Right kidney (tissue), 9 donors: ENCODE measurements at places on chromosomes 13 and 19.

- no peak for DNase-seq
These were observed 1.6 kb upstream of the CFAP97D2 start for GRCh38 chr13:114177245-114178010.

DNA sequence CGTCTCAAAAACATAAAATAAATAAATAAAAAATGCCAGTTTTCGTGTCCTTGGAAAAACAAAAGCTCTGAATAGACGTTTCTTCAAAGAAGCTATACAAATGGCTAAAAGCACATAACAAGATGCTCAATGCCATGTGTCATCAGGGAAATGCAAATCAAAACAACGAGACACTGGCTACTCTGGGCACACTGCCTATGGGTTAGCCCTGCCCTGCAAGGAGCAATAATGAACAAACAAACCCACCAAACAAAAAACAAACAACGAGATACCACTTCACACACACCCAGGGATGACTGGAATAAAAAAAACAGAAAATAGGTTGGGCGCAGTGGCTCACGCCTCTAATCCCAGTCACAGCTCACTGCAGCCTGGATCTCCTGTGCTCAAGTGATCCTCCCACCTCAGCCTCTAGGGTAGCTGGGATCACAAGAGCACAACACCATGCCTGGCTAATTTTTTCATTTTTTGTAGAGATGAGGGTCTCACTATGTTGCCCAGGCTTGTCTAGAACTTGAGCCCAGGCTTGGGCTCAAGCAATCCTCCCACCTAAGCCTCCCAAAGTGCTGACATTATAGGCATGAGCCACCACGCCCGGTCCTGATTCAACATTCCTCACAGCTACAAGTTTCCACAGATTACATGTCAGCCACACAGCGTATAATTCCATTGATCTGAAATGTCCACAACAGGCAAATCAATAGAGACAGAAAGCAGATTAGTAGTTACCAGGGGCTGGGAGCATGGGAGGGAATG, 15.5 kb upstream of the ISYNA1 start:
- no peak for DNase-seq

GRCh38 chr19:44180968-44181367, 16.1 kb downstream of the ZNF226 start:
- DNase-seq = no peak

DNA sequence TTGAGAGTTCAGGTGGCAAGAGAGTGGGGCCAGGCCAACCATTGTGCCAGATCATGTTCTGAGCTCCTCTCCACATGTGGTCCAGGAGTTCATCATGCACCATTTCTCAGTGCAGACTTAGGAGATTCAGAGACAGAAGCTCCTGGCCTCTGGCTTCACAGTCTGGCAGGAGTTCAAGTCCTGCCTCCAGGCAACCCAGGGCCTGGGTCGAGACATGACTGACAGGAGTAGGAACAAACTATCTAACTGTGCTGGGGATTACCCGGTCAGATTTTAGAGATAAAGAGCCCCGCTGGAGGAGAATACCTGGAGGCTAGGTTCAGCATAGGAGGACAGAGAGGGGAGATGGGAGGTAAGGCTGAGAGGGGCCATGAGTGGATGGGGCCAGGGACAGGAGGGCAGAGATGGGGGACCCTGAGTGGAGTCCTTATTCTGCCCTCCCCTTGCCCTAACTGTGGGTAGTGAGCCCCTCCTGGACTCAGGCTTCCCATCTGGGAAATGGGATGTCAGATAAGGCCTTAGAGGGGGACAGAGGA, 906 bp upstream of the CYP4F11 start:
- DNase-seq = no peak

- DNase-seq = no peak
These were observed 187.6 kb upstream of the RNF113B start for GRCh38 chr13:98364647-98365046.

DNA sequence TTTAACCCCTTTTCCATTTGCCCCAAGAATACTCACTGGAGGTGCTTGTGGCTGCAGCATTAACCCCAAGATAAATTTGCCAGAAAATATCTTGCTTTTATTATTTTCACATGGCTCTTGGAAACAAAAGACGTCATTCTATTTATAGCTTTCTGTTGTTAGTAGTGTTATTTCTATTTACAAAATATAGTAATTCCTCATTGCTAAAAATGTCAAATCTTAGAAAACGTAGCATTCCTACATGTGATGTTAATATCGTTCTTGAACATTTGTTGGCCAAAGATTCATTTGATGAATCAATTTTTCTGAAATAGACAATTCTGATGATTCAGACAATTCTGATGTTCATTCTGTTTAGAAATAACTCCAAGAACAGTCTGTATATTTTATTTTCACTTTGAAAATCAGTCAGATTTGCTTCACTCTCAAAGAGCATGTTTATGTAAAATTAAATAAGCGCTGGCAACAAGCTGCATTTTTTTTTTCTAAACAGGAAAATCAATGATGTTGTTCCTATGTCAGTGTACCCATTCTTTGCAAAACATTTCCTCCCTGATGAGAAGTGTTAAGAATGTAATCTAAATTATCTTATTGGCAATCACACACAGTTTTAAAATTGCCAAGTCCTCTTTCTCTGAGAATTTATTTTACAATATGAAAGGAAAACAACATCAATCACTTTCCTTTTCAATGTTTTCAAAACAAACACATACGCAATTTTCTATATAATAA, 334.0 kb downstream of the KCTD12 start:
- DNase-seq = no peak

DNA sequence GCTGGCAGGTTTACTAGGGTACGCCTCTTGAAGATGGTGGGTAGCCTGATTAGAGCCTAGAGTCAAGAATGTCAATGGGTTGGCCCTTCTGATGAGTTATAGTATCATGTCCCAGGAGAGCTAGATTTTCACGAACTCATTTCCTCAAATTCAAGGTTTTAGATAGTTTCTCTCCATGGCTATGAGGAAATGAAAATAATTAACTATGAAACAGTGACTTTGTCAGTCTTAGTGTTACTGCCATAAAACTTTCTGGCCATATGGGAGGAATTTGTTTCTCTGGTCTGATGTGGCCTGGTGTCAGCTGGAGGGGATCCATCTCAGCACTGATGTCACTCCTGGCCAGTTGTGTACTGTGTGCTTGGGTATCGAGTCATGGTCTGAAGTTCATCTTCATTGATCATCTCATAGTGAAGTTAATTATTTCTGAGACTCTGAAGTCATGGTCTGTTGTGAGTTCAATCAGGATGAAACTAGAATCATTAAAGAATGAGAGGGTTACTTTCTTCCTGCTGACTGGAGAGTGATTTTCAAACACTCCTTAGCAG, 49.4 kb upstream of the TNFSF11 start:
- DNase-seq = no peak

DNA sequence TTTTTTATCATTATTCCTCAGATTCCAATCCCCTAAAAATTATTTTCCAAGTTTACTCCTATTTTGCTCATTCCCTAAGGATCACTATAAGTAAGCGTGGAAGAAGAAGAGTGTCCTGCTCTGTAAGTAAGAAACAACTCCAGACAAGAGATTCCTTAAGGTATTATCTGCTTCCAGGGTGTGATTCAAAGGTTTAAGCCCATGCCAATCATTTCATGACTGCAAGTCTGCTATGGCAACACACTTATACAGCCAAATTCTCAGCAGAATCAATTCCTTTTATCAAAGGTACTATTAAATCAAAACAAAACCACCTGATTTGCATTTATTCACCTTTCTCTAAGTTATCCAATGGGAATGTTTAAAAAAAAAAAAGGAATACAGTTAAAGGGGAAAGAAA, 43.7 kb downstream of the FOXO1 start:
- DNase-seq = no peak

DNA sequence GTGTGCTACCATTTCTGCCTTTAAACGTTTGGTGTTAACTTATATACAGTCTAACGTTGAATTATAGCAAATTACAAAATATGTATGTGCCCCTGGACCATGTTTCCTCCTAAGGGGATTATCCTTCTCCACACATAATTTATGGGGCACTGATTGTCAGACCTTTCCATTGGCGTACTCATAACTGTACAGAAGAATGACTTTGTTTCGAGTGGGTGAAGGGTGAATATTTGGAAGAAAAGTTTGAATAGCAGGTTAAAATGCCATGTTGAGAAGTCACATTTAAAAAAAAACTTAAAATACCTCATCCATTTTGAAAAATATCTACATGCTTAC, 58.8 kb downstream of the SLC10A2 start:
- no peak for DNase-seq

- no peak for DNase-seq
These were observed 52.2 kb downstream of the ATP11A start for GRCh38 chr13:112741835-112742570.

DNA sequence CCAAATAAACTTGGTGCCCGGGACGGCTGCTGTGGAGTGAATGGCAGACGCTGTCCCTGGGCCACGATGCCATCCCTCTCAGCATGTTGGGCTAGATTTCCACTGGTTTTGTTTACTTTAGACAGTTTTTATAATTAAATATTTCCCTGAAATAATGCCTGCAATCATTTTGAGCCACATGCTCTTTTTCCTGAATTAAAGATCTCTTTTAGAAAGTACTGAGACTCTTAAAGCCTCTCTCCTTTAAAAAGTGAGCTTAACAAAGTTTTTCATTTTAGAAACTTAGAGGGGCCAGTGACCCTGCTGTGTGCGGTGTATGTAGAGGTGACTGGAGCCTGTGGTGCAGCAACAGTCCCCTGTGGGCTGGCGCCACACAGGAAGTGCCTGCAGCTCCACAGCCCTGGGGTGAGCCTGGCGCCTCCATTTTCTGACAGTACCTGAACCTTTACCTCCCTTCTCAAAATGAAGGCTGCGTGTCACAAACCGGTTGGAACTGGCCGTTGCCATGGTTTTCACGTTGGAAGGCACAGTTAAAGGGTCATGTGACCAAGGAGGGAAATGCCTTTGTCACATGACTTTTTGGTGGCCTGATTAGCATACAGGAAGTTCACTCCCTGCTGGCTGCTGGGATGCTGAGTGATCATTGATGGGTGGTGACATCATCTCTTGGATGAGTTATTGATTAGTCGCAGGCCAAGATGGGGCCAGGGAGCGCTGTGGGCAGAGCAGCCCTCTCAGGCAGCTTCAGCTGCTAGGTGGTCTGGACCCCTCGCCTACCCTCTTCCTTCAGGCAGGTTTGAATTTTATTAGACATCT, 26.3 kb downstream of the TSSK6 start:
- DNase-seq = peak; percentile 72

GRCh38 chr13:40615619-40616018, 50.8 kb downstream of the FOXO1 start:
- no peak for DNase-seq

- no peak for DNase-seq
These were observed 60.6 kb downstream of the MBNL2 start for GRCh38 chr13:97282705-97283104.

DNA sequence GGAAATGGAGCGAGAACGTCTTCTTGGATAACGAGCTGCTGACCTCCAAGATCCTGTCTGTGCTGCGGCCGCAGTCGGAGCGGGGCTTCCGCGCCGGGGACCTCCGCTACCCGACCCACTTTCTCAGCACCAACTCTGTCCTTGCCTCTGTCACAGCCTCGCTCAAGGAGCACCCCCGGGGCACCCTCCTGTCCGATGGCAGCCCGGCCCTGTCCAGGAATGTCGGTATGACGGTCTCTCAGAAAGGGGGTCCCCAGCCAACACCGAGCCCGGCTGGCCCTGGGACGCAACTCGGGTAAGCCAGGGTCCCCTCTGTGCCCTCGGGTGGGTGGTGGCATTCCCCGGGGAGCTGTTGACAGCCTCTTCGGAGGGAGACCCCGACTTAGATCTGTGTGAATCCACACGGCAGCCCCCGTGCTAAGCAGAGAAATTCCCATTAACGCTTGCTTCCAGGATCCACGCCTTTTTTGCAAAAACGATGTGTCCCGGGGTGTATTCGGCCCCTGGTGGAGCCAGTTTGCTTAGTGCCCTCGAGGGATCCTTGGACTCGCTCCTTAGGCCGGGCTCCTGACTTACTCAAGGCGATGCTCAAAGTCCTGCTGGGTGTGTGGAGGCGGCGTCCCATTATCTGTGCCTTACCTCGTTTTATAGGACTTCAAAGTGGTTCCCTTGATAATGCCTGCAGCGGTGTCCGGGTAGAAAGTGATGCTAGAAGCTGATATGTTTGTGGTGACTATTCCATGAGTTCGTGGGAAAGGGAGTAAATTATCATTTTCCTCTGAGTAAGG, 48.5 kb downstream of the PEX11G start:
- DNase-seq = no peak

DNA sequence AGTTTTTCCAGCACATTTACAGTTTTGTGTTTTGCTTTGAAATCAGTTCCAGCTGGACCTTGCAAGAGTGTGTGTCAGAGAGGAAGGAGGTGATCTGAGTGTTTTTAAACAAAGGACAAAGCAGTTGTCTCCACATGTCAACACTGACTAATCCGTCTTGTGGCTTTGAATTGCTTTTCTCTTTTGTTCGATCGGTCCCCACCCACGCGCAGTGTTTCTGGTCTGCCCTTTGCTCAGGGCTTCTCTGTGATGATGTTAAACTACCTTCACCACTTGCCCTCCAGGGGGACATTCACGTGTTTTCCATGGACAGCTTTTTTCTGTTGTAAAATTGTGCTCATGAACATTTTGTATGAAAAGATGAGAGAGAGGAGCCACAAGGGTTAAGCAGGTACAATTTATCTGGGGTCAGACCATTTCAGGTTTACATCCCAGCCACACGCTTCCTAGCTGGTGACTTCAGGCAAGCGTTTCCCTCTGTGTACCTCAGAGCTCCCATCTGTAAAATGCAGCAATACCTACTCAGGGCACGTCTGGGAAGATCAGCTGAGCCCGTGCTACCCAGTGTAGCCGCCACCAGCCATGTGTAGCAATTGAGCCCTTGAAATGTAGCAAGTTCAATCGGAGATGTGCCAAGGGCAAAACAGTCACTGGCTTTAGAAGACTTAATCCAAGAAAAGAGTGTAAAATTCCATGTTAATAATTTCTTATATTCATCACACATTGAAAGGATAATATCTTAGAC, 13.5 kb upstream of the PLA2G4C start:
- no peak for DNase-seq

GRCh38 chr19:43126720-43127119, 44.2 kb upstream of the PSG2 start:
- DNase-seq = no peak

- no peak for DNase-seq
These were observed 119.7 kb downstream of the PCCA start for GRCh38 chr13:100208626-100209025.

- no peak for DNase-seq
These were observed 17.0 kb downstream of the RAB3D start for GRCh38 chr19:11322269-11323024.

- no peak for DNase-seq
These were observed 53.4 kb upstream of the GPR12 start for GRCh38 chr13:26813980-26814348.

- no peak for DNase-seq
These were observed 5.8 kb downstream of the KLF2 start for GRCh38 chr19:16330368-16330801.

DNA sequence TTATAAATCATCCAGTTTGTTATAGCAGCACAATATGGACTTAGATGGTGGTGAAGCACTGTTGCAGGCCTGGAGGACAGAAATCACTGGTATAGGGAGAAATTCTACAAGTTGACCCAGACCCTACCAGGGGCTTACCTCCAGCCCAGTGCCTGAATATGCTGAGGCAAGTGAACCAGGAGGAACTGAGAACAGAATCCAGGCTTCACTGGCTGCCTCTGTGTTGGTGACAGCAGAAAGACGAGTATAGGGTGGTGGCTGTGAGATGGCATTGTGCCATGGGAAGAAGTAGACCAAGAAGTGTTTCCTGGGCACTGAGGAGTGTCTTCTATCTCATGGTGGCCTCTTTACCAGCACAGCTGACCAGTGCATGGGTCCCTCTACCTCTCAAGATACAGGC, 15.9 kb upstream of the EID2 start:
- no peak for DNase-seq

- DNase-seq = no peak
These were observed 1365.7 kb upstream of the SLC10A2 start for GRCh38 chr13:104431895-104432294.

GRCh38 chr13:53537586-53537985, 509.0 kb downstream of the OLFM4 start:
- DNase-seq = no peak
